ENCODE measurements at places on chromosomes 3 and 15.

DNA sequence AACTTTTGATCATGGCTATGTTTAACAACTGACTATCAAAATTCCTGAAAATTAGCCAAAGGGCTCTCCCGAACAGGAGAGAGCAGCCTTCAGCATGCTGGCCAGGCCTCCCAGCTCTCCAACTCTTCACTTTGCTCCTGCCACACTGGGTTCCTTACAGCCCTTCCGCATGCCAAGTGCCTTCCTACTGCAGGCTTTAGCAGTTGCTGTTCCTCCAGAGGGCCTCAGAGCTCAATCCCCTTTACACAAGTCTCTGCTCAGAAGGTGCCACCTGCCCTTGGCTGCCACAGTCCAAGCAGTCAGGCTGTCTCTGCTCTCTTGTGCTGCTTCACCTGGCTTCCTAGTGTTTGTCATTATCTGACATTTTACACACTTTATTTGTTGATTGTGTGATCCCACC, 553.1 kb upstream of the PPP2R3A start:
- no peak for DNase-seq

- no peak for DNase-seq
These were observed 80.2 kb downstream of the WNT5A start for GRCh38 chr3:55406696-55407425.

DNA sequence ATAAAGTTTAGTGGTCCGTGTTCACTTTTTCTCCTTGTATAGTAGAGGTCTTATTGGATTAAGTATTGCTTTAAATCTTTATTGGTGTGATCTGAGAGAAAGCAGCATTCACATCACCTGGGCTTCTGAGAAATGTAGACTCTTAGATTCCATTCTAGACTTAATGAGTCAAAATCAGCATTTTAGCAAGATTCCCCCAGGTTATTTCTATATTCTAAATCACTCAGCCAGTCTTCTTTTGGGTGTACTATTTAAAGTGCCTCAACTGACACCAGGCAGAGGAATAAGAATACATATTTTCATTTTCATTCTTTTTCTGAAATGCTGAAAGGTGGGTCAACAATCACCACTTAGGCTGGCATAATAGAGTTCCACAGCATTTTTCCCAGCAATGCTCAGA, 481.7 kb downstream of the TUSC7 start:
- no peak for DNase-seq

GRCh38 chr15:52529341-52529924, 753 bp upstream of the MYO5A start:
- DNase-seq = no peak

DNA sequence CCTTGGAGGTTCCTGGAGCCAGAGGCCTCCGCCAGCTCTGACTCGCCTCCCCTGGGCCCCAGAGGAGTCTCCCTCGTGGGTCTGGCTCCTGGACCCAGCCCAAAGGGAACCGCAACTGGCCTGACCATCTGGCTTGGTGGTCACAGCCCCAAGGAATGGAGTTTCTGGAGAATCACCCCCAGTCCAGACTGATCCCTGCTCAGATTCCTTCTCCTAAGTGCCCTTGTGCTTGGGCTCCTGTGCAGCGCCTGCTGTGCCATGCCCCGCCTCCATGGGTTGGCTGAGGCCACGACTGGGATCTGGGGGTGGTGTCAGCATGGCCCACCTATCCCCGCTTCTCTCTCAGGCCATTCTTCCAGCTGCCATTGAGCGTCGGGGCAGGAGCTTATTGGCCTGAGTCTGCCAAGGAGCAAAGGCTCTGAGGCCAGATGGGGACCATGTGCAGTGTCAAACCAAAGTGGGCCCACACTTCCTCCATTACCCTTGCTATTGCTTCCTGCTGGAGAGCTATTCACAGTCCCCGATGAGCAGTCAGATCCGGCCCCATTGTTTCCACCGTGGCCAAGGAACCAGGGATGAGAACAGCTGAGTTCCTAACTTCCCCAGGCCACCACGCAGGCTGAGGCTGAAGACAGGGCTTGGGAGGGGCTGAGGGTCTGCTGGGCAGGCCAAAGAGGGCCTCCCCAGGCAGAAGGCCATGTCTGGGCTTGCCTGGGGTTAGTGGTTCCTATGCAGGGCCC, 19.0 kb downstream of the CSPG4 start:
- no peak for DNase-seq

DNA sequence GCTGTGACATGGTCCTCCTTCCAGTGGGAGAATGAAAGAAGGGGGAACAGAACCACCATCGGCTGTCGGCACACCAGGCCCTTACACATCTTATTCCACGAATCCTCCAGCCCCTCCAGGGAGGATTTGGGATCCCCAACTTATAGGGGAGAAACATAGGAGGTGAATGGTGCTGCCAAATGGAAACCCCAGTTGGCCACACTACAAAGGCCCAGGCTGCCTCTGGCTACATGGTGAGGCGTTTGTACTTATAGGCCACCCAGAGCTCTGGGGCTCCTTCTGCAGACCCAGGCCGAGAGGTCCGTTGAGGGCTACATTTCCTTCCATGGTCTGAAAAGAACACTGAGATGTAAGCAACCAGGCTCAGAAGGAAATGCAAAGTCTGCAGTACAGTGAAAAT, 12.0 kb downstream of the AMOTL2 start:
- DNase-seq = no peak

- no peak for DNase-seq
These were observed 19.0 kb downstream of the CMTM7 start for GRCh38 chr3:32410367-32411246.
